Mesenteric fat pad (tissue), 1 donor: ENCODE measurements at places on chromosomes 11 and 22. TPM values are rescaled to one million over a fixed set of nuclear protein-coding genes. Genes with fewer than 3 reads are reported as not detected.

DNA sequence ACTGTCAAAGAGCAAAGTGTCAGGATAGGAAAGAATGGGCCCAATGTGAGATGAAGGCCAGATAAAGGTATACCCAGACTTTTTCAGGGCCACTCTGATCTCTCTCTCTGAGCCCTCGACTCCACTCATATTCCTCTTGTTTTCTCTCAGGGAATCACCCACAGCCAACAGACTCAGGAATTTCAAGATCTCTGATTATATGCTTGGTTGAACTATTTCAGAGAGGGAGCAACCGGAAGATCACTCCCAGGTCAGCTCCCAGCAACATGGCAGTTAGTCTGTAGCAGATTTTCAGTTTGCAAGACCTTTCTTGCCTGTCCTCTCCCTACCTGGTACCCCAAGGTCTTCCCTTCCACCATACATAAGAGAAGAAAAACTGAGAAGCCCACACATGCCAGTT lies 102.5 kb downstream of the C11orf58 start:
- DNase-seq = no peak

DNA sequence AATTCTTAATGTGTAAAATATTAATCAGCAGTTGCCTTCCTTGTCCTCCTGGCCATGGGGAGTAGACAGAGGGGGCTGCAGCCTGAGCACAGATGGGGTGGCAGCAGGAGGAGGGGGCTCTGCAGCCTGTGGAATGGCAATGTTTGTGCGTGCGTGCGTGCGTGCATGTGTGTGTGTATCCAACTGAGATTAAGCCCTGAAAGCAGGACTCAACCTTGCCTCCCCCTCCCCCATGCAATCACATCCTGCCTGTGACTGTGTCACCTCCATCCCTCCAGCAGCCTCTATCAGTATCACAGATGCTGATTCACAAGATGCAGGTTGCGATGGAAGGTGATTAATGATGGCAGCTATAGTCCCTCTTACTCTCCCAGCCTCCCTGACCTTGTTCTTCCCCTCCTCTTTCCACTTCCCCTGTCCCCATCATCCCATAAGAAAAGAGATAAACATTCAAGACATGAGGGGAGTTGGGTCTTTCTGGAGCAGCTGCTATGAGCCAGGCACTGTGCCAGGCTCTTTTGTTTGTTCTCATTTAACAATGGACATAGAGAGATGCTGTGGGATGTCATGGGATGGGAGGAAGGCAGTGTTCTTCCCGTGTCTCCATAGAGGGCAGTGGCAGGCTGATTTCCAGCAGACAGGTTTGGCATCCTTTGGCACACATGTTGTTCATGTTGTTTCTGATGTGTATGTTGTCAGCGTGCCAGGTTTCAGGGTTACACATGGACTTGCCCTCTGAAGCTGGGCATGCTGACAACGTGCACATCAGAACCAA lies 43.8 kb upstream of the NECTIN1 start:
- no peak for DNase-seq

DNA sequence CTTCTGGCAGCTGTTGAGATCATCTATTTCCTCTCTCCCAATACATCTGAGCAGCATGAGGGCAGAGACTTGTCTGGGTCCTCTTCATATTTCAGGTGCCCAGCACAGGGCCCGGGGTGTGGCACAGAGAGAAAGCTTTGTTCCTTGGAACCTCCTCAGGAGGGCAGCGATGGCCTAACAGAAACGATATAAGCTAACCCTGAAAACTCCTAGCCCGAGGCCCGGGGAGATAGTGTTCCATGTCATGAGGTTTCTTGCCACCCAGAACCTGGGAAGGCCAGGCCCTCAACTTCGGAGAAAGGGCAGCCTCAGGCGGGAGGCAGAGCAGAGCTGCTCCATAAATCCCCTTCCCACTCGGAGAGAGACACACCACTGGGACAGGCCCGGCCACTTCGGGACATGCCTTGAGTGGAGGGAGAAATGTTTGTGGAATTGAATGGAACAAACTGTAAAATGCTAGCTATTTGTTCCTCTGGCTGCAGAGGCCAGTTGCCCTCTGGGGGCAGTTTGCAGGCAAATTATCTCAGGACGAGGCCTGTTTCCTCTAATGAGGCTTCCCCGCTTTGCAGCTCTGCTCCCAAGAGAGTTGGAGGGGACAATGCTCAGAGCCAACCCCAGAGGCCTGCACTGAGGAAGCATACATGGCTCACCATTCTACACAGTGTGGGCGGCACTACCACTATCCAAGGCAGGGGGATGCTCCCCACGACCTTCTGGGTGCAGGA lies 11.6 kb downstream of the ARRB1 start:
- DNase-seq = no peak

DNA sequence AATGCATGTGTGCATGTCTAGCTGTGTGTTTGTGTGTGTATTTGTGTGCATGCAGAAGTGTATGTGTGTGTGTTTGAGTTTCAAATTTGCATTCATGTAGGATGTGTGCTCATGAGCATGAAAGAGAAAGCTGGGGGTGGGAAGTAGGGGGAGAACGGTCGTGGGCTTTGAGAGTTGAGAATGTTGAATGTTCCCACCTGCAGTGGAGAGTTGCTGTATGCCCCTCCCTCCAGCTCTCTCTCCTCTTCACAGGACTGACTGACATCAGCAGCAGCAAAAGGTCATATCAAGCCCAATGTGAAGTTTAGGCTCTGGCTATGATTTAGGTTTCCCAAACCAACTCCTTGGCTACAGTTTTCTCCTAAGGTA lies 63.8 kb upstream of the RRAS2 start:
- DNase-seq = no peak

DNA sequence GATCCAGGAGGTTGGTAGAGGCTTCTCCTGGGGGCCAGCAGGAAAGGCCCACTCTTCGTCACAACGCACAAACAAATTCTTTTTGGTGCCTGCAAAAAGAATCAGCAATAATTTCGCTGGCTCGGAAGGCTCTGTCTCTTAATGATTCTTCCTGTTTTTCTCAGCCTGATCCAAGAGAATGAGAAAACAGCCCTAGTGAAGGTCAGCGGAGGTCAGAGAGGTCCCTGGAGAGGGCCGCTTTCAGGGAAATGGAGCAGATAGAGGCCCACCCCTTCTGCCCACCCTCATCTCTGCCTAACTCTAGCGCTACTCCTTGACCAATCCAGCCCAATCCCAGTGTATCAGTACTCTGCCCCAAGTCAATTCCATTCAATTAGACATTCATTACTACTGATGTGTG lies 19.2 kb downstream of the LRRC55 start:
- DNase-seq = no peak

DNA sequence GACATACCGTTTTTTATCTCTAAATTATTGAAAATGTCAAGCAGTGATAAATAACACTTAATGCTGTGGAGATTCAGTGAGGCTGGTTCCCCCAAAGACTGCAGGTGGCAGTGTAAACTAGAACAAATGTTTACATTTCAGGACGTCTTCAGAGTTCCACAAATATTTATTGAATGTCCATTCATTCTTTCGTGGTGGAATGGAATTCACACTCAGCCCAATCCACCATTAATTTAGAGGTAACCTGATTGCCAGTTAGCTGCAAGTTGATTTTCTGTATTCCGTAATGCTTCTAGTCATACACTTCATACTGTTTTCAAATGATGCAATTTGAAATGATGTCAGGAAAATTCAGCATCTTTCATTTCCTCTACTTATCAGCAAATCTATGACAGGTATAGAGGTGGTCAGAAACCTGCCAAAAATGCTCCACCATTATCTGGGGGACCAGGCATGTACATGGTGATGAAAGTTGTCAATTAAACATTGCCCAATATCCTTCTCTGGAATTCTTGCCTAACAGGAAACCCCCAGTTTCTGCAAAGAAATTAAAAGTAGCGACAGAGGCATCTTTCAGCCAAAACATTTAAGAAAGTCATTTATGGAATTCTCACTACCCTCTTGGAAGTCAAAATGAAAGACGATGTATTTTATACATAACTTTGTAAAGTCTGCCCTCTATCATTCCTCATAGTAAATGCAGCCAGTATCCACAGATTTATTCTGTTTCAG lies 94.3 kb upstream of the BMAL1 start:
- DNase-seq = no peak

The BAIAP2L2 gene
- 1.8 TPM for total RNA-seq

GRCh38 chr11:120801801-120802689 lies 221.9 kb upstream of the TBCEL start:
- no peak for DNase-seq

GRCh38 chr11:68998390-68998911 lies 14.6 kb downstream of the MRGPRF start:
- DNase-seq = peak; percentile 69

GRCh38 chr11:15801126-15801525 lies 555.2 kb downstream of the SOX6 start:
- DNase-seq = no peak

DNA sequence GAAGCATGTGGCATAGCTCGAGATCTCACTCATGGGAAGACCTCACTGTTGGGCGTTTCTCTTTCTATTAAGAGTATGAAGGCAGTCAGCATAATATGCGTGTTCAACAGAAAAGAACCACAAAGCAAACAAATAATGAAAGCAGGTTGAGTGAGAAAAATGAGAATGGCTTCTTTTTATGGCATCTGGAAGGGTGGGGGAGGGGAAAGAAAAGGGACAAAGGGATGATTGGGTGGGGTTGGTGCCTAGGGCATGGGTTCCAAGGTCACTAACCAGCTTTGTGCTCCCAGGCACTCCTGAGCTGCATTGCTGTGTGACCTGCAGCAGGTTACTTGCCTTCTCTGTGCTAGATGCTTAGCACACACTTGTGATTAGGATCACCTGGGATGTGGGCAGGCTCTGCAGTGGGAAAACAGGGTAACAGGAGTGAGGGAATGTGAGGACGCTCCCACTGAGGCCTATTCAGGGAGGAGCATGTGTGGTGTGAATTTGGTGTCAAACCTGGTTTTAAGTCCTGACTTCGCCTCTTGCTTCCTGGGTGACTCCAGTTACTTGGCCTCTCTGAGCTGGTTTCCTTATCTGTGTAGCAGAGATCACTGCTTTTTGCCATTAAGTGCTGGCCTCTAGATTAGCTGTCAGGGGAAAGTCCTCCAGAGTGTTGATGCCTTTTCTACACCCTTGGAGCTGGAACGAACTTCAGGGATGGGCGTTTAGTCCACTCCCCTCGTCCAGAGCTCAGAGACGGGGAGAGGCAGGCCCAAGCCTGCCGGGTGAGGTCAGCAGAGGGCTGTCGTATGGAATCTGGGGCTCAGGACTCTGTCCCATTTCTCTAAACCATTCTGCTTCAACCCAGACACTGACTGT lies 74.8 kb downstream of the KIAA1671 start:
- no peak for DNase-seq

The B4GALNT4 gene
- not detected for total RNA-seq

DNA sequence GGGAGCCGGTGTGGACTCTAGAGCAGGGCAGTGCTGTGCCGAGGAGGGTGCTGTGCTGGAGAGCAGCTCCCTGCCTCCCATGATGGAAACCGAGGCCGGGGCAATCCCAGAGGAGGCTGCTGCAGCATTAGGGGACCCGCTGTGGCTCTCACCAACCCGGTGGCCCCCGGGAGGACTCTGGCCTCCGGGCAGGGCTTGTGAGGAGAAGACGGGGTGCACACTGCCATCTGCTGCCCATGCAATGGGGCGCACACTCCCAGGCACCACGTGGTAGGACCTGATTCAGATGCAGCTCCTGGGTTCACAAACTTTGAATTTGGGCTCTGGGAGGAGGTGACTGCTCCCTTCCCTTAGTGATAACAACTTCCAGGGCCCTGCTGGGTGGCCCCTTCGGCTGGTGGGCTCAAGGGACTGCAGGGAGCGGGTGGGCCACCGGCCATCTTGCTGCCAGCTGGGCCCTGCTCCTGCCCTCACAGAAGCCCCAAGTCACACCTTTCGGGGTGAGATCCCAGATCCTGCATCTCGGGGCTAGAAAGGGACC lies 93.8 kb upstream of the FGF3 start:
- peak; percentile 78 for DNase-seq

The OR51I1 gene
- not detected for total RNA-seq

- DNase-seq = no peak
These were observed 8.1 kb upstream of the DGKZ start for GRCh38 chr11:46338988-46339666.

The SYT13 gene
- not detected for total RNA-seq

The OR52B6 gene
- not detected for total RNA-seq

DNA sequence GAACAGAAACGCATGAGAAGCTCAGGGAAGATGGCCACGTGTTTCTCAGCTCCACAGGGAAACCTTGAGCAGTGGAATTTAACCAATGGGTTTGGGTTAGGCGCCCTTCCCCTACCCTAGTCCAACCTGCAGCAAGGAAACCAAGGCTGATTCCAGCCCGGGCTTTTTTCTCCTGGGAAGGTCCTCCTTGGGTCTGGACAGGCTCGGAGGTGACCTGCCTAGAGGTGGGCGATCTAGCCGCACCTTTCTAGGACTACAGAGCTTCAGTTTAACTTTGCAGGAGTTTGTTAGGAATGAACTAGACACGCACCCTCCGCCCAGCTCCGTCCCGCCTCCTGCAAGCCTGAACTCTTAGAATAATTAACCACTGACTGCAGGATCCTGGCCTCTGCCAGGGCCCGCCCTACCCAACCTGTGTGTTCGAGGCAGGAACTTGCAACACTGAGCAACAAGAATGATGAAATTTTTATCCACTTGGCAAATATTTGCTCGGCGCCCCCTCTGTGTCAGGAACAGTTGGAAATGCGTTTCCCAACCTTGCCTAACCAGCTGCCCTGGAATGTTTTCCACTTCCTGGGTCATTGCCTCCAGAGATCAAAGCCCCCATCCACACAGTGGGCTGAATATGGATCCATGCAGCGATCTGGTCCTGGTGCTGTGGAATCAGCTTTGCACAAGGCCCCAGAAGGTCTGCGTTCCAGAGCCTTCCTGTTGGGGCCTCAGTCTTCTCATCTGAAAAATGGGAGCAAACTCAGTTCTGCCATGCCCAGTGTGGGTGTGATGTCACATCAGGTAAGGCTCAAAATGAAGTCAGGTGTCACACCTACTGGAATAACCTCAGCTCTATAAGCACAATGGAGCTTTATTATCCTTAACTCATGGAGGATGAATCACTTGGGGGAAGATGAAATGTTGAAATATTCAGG lies 13.3 kb downstream of the MPST start:
- no peak for DNase-seq

- no peak for DNase-seq
These were observed 3.9 kb downstream of the TSPAN4 start for GRCh38 chr11:846496-847098.
